ENCODE measurements at places on chromosomes 3 and 15.

DNA sequence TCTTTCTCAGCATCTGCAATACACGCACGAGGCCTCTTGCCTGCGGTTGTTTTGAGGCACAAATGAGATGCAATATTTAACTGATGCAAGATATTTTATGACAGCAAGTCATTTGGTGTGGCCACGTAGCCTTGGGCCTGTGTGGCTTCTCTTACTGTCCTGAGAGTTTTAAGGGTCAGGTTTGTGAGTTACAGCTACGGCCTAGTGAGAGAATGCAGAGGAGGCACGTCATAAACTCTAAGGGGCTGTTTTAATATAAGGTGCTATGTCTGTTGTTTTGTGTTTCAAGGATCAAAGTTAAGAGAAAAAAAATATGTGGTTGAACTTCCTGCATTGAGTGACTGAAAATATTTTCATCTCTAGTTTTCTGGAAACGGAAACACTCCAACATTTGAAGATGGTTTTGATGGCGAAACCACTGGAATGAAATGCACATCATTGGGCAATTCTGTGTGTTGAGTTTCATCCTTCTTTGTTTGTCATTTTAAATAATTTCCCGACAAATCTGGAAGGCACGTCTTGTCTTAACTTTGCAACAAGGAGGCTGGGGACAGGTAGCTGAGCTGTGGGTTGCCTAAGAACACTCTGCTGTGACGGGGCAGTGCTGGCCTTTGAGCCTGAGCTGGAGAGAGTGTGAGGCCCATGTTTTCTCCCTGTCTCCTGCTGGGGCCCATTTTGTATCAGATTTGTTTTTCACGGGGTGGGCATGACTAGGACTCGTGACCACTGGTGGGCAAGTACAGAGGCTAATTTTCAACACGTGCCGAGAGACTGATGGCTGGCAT lies 5.1 kb downstream of the APBA2 start:
- DNase-seq, result no peak

GRCh38 chr3:112128843-112129727 lies 4.0 kb downstream of the GCSAM start:
- DNase-seq, result no peak

- DNase-seq, result no peak
These were observed 185.7 kb downstream of the ARRDC4 start for GRCh38 chr15:98146031-98146820.

GRCh38 chr3:126955004-126955790 lies 27.7 kb upstream of the PLXNA1 start:
- no peak for DNase-seq

- no peak for DNase-seq
These were observed 56.4 kb downstream of the ZNF621 start for GRCh38 chr3:40581166-40581565.

GRCh38 chr15:92808598-92809063 lies 91.5 kb upstream of the CHD2 start:
- DNase-seq, result no peak

GRCh38 chr3:61278713-61279112 lies 27.5 kb upstream of the FHIT start:
- no peak for DNase-seq

GRCh38 chr3:11691767-11692531 lies 48.2 kb upstream of the VGLL4 start:
- DNase-seq, result no peak

DNA sequence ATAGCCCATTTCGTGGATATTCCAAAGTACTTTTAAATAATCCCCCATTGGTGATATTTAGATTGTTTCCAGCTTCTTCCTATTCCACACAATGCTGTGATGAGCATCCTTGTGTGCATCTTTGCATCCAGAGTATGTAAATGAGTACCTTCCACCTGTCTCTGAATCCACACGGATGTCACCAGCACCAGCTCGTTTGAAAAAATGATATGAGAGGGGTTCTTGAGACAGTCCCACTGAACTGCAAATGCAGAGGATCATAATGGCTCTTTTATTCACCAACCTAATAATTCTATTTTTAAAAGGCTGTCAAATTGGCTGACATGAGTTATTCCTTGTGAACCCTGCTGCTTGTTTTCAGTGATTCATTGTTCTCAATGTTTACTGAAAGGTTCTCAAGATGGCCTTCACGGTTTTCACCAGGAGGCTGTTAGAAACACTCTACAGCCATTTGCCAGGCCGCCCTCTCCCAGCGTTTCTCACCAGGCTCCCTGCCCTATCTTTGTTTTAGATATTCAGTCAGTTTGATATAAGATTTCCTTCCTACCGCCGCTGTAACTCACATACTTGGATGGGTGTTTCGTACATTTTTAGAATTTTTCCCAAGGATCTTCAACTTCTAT lies 96.7 kb upstream of the PTPRG start:
- DNase-seq, result no peak

DNA sequence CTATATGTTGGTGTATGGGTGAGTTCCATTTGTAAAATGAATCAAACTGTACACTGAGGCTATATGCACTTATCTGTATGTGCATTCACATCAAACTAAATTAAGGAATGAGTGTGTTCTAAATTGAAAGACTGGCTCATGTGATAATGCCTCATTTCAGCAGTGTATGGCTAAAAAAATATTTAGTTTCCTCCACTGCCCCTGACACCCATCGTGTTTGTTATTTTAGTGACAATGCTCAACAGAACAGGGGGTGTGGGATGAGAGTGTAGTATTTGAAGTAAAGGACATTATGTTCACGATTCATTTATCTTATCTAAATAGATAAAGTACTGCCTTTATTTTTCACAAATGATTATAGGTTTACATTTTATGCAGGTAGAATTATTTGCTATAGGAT lies 301.1 kb upstream of the ARPP21 start:
- DNase-seq, result no peak

DNA sequence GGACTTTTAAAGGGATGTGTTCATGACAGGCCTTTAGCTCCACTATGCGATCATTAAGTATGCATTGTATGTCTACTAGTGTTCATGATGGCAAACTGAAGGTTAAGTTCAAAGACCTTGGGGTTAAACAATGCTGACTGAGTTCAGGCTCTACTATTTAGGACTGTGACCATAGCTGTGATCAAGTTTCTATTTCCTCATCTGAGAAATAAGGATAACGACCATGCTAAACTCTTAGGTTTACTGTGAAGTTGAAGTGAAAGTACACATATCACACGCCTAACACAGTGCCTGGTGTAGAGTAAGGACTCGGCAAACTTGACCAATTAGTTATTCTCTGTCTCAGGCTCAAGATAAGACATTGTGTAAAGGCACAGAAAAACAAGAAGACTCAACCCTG lies 243.2 kb downstream of the MBNL1 start:
- DNase-seq, result no peak

DNA sequence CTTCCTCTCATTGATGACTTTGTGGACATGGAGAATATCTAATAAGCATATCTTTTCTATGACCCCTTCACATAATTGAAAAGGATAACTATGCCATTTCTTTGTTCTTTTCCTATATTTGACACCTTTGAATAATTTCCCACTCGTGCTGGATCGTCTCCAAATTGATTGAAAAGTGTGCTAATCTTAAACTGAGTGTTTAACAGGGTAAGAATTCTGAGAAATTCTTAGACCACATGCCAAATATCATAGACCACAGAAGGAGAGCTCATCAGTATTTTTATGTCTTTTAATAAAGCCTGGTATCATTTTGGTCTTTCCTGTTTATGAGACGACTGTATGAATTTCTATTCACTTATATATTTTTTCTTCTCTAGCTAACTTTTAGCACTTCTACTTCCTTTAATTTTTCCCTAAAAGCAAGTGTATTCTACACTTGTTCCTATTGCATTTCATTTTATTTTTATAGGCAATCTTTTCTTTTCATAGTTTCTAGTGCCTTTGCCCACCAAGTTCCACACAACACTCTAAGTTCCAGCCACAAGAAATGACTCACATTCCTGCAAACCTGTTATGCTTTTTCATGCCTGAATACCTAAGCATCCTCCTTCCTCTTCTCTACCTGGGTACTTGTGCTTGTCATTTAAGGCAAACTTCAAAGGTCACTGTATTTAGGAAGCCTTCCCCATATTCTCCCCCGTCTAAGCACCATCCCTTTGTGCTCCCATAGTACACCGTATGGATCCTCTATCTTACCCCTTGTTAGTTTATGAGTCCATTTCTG lies 30.1 kb downstream of the KBTBD8 start:
- DNase-seq, result no peak

- DNase-seq, result no peak
These were observed 19.8 kb downstream of the CYP19A1 start for GRCh38 chr15:51318382-51319150.

DNA sequence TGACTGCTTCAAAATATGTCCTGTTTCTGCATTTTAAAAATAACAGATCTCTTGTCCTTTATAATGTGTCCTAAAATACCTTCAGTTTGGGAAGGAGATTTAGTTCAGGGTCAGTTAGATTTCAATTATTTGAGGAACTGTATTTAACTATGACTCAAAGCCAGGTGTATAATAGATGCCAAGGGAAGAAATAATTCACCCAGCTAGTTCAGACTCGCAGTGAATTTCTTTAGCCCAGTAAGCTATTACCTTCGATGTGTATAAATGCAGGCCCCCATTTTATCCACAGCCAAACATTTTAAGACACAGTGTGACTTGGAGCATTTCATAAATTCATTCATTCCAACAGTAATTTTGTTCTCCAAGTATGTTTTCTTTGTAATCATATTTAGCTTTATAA lies 458.0 kb downstream of the ZNF385D start:
- no peak for DNase-seq

- no peak for DNase-seq
These were observed 17.4 kb upstream of the ANKRD34C start for GRCh38 chr15:79265167-79265566.

DNA sequence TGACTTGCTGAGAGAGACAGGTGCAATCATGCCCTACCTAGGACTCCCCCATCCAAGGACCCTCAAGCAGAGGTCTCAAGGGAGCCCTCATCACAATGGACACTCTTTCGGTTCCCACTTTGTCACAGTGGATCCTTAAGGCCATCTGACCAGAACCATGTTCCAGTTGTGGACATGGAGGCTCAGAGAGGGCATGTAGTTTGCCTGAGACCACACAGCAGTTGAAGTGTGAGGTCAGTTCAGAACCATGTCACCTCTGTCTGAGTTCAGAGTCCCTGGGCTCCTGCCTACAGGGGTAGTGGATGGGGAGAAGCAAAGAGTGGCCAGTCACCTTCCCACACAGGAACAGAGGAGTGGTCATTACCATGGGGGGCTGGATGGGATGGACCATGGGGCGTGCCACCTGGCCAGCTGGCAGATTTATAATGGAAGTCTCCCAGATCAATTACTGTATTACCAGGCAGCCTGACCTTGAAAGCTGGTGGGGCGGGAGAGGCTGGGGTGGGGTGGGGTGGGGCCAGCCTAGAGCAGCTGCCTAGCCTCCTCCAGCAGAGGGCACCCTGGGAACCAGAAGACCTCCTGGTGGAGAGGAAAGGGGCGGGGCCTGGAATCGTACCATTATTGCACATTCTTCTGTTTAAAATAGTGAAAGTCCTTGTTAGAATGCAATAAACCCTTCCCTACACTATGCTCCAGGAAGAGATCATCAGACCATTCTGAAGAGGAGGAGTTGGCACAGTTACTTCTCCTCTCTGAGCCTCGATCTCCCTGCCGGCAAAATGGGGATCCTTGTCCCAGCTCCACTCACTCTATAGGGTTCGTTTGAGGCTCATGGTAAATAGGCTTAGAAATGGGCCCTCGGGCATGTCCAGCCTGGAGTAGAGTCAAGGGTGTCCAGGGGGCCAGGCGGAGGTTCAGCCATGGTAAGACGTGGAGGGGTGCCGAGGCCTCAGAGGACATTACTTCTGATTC lies 26.9 kb upstream of the LINGO1 start:
- DNase-seq, result peak; percentile 72

GRCh38 chr15:78350058-78350457 lies 9.9 kb downstream of the CRABP1 start:
- no peak for DNase-seq

DNA sequence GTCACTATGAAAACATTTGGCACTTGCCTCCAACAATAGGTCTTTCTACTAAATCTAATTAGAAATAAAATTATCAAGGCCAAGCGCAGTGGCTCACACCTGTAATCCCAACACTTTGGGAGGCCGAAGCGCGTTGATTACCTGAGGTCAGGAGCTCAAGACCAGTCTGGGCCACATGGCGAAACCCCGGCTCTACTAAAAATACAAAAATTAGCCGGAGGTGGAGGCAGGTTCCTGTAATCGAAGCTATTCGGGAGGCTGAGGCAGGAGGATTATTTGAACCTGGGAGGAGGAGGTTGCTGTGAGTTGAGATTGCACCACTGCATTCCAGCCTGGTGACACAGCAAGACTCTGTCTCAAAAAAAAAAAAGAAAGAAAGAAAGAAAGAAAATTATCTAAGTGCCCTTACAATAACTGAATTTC lies 1.6 kb upstream of the PLD1 start:
- no peak for DNase-seq

- DNase-seq, result no peak
These were observed 530.0 kb downstream of the MECOM start for GRCh38 chr3:169133178-169134161.

DNA sequence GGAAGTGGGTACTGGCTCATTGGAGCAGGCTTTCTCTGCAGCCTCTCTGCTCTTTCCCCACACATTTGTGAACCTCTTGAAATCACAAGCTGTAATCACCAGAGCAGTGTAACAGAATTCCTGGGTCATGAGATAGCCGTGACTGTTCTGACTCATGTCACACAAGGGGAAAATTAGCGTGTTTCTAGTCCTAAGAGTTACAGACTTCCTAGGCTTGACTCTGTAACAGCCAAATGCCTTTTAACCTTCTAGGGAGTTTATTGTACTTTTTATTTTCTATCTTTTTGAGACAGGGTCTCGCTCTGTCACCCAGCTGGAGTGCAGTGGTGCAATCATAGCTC lies 54.7 kb upstream of the TRAK1 start:
- DNase-seq, result no peak

- no peak for DNase-seq
These were observed 379.6 kb upstream of the PDZRN3 start for GRCh38 chr3:74004386-74004785.

GRCh38 chr15:67806536-67806935 lies 18.8 kb upstream of the SKOR1 start:
- no peak for DNase-seq

- DNase-seq, result peak; percentile 44
These were observed 1.3 kb downstream of the AMIGO3 start for GRCh38 chr3:49717959-49718857.

- no peak for DNase-seq
These were observed 174.4 kb downstream of the ARRDC4 start for GRCh38 chr15:98134905-98135304.

DNA sequence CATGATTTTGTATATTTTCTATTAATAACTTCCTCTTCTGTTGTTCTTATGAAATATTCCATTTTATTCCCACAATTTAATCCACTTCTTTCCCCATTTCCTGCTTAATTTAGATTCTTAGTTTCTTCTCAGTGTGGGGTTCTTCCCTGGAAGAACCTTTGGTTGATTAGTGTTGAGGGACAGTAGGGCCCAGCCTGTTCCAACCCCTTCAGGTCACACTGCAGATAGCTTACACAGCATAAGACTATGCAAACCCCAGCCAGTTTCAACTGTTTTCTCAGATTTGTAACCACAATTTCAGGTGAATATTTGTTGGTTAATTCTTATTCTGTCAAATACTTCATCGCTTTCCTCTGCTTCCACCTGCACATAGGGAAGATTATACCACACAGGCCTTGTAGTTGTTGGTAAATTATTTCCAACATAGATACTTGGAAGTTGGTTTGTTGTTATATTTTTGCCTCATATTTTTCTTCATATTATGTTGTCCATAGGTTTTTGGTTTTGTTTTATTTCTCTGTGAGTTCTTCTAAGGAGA lies 34.7 kb downstream of the AADACL2 start:
- no peak for DNase-seq

- no peak for DNase-seq
These were observed 298.5 kb downstream of the DIPK2A start for GRCh38 chr3:144270100-144270499.

- no peak for DNase-seq
These were observed 656.0 kb upstream of the GRM7 start for GRCh38 chr3:6204891-6205290.
